ENCODE measurements at places on chromosomes 6 and 20.

DNA sequence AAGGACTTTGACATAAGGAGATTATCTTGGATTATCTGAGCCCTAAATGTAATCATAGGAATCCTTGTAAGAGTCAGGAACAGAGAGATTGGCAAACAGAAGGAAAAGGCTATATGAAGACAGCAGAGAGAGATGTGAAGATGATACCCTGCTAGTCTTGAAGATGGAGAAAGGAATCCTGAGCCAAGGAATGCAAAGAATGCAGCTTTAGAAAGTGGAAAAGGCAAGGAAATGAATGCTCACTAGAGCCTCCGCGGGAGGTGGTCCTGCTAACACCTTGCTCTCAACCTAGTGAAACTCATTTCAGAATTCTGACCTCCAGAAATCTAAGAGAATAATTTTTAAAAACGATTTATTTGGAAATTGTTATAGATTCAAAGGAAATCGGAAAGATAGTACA is 117.1 kb downstream of the TBXT start:
- no peak for DNase-seq

- no peak for DNase-seq
Measured at GRCh38 chr6:43943099-43943766, 173.2 kb downstream of the VEGFA start.

DNA sequence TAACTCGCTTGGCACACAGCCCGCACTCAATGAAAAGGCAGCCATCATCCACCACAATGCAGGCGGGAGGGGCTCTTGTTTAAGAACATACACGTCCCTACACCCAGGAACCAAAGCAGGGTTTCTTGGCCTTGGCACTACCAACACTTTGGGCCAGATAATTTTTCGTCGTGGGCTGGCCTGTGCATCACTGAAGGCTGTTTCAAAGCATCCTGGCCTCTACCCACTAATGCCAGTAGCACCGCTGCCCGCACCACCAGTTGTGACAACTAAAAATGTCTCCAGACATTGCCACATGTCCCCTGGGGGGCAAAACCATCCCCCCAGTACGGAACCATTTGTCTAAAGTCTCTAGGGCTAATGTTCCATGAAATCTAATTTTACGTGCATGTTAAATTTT is 13.0 kb downstream of the UQCC2 start:
- DNase-seq = no peak

DNA sequence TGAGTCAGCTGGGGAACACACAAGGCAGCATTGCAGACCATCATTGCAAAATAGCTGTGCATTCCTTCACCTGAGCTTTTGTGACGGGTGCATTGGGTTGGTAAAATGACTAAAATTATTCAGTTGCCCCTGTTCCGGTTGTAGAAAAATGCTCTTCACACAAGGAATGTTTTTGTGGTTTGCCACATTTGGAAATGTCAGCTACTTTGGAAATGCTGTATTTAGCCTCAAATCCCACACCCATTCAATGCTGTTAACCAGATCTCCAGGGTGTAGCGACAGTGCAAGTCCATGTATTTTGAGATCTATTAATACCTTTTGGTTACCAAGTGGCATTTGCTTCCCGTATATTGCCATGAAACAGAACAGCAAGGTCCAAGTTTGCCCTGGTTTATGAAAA is 201.2 kb downstream of the FOXA2 start:
- DNase-seq = no peak

- DNase-seq = no peak
Measured at GRCh38 chr20:63007646-63008488, 1.1 kb upstream of the BHLHE23 start.

DNA sequence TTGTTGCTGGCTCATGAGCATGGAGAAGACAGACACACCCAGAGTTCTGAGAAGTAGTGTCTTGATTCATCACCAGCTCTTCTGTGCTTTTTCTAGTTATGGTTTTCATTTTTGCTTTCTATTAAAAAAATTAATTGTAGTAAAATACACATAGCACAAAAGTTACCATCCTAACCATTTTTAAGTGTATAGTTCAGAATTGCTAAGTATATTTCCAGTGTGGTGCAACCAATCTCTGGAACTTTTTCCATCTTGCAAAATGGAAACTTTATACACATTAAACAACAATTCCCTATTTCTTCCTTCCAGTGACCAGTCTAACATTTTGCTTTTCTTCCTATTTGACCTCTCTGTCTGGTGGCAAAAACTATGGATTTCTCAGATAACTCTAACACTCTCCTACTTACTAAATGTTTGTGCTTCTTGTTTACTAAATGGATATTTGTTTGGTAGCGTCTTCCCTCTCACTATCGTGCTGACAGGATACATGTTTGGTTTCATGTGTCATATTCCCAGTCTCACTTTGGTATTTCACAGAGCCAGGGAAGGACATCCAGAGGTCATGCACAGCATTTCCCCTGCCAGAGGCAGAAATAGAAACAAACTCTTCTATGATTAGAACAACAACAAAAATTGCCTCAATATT is 40.6 kb downstream of the TXLNB start:
- no peak for DNase-seq

- no peak for DNase-seq
Measured at GRCh38 chr20:37901654-37902503, 1.0 kb upstream of the VSTM2L start.

- no peak for DNase-seq
Measured at GRCh38 chr20:19397666-19398065, 185.2 kb downstream of the SLC24A3 start.

DNA sequence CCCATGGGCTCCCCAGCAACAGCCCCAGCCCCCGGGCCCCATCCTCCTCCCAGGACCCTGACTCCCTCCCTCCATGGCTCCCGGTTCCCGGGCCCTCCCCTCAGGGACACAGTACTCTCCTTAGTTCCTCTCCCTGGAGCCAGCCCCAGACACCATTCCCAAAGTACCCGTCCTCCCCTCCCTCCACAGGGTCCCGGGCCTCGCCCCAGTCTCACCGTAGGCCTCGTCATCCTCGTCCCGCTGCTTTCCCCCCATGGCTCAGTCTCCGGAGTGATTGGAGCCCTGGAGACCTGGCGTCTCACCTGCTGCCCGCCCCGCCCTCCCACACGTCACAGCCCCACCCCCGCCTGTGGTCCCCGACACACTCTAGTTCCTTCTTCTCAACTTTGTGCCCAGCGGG is at the start of gene SLC44A4:
Gene SLC44A4 (minus strand): TSS at position 272 of the 400 bp plus-strand sequence. CDS start 17 bp downstream, at position 255.
- no peak for DNase-seq

DNA sequence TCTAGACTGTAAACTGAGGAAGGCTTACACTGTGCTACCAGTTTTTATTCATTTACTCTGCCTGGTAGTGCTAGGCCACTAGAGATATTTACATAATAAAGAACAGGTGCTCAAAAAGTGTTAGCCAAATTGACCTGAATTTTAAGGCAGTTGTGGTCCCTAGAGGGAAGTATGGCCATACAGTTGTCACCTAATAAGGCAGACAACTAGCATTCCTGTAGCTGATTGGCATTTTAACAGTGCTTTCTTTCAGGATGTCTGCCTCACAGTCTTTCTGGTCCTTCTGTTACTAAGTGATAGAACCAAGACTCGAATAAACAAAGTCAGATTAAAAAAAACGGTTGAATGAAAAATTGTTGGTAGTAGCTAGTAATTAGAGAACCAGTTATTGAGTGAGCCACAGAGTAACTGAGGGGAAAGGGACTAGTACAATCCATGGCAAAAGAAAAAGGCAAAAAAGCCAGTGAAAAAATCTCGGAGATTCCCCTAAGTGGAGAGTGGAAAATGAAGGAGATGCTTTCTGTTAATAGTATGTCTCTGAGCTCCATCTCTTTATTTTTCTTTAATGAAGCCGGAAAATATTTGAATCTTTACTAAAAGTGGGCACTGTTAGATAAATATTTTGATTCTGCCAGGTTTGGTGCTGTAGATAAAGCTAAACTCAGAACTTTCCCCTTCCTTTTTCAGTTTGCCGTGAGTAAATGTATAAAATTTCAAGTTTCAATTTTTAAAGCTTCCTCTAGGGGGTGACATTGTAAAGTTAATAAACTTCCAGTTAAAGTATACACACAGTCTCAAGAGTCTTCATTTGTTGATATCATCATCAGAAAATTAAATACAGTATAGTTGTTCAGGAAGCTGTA is 9.1 kb downstream of the VTA1 start:
- DNase-seq = no peak

- no peak for DNase-seq
Measured at GRCh38 chr6:40485300-40485699, 101.9 kb downstream of the LRFN2 start.

DNA sequence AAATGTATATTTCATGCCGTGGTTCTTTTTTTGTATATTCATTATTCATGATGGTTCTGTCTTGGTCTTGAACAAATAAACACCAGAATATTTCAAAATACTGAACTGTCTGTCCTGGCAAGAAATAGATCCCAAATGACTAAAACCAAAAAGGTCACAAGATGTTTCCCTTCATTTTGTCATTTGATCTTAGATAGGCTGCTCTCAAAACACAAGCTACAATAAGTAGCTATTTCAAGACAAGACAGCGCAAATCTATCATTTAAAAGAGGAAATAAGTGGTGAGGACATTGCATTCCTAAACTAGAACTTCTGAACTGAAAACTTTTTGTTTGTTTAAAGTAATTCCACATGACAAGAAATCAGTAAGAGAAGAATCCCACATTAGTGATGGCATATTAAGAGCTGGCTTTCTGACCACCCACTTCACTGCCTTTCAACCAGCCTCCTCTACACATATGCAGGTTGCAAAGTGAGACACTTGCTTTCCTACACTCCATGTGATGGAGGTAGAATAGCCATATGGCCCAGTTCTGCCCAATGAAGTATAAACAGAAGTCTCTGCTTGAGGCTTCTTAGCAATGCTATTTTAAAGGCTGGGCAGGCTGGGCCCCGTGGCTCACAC is 54.4 kb upstream of the CCDC28A start:
- DNase-seq = no peak

GRCh38 chr20:54255157-54255556 is 47.3 kb downstream of the PFDN4 start:
- DNase-seq = no peak

DNA sequence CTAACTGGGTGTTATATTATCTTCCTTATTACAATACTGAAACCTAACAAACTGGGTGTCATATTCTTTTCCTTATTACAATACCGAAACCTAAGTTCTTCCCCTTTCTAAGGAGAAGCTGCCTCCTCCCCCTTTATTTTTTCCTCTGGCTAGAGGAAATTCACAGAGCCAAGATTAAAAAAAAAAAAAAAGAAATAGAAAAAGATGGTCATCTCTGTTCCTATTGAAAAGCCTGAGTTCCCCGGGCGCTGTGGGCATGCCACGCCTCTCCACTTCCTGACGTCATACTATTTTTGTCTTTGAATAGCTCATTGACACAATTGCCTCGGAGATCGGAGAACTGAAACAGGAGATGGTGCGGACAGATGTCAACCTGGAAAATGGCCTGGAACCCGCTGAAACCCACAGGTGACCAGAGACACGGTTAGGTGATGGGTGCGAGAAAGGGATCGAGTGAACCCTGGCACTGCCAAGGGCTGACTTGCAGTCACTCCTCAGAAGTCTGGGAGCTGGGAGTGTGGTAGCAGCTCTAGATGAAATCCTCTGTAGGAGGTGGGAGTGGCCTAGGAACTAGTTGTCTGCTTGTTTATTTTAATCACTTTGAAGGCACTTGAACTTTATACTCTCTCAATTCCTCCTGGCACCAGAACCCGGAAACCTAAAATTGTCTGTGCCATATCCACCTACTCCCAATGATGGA is 82.2 kb upstream of the NAA20 start:
- DNase-seq = no peak

DNA sequence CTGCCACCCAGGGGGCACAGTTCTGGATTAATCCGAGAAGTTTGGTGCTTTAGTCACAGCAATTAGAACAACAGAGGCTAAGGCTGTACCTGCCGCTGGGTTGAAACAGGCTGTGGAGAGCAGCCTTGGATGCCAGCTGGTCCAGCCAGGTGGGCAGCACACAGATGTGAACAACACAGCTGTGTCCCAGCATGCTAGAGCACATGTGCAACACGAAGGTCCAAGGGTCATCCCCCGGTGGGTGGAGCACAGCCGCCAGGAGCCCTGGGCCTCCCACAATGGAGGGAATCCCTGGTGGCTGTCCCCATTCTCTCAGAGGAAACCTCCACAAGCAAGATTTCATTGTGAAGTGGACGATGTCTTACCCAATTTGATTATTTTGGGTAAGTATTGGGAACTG is 99.2 kb upstream of the SYNDIG1 start:
- DNase-seq = no peak

DNA sequence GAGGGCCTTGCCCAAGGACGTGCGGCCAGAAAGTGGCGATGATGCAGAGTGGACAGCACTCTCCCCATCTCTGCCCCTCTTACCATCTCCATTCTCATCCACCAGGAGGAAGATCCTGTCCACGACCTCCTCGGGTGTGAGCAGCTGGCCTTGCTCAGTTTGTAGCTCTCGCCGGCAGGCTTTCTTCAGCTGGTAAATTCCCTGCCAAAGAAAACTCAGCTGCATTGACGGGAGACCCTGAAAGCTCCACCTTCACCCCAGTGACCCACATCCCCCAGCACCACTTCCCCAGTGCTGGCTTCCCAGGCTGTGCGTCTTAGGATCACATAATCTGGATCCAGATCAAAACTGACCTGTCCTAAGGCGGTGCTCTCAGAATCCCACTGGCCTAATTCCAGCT is 9.2 kb downstream of the GUCA1B start:
- DNase-seq = no peak

DNA sequence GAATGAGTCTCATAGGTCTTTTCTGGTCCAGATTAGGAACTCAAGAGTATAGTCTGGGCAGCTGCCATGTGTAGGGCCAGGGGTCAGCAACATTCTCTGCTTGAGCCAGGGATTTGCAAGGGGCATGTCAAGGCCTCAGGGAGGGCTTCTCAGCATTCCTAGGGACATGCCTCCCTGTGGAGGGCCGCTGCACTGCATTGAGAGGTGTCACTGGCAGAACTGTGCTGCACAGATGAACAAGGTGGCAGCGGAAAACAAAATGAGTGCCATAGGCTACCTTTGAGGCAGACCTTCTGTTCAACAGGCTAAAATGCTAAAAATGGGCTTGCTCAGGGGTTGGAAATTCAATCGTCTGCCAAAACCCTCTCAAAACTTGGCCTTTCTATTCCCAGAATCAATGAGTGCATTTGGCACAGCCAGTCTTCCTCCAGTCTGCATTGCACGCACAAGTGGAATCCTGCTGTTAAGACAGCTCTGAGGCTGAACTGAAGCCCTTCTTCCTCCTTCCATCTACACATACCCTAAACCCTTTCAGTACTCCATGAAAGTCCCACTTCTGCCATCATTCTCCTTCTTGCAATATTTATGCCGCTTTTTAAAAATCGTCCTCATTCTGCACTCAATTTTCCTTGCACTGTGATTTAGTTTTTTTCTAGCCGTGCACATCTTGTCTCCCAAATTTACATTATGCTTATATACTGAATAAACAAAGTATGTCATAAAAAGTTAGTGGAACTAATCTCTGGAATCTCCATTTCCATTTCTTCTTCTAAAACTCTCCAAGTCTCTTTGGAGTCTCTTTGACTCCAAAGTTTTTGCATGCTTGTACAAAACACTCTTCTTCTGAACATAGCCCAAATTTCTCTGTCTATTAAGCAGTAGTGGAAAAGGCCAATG is 51.7 kb downstream of the SLC26A8 start:
- DNase-seq = no peak

GRCh38 chr6:73797861-73798260 is 101.9 kb downstream of the CD109 start:
- no peak for DNase-seq
